ENCODE measurements at places on chromosomes 16 and 17.

GRCh38 chr16:4328782-4329775, 13.2 kb downstream of the GLIS2 start:
- no peak for DNase-seq

DNA sequence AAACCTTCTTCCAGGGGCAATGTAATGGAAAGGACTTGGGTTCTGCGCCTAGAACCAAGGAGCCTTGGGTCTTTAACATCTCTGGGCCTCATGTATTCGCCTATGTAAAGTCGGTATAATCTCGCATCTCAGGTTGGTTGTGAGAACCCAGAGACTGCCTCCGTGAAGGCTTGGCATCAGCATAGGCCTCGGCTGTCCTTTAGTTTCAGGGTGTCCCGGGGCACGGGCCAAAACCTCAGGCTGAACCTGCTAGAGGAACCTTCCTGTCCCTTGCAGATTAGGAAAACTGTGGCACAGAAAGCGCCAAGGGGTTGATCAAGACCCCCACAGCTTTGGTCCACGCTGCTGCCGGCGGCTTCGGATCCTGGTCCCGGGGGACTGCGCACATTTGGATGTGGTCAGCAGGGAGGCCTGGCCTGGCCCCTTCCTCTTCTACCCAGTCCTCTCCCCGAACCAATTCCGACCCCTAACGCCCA, 772 bp upstream of the PHAF1 start:
- DNase-seq = no peak

DNA sequence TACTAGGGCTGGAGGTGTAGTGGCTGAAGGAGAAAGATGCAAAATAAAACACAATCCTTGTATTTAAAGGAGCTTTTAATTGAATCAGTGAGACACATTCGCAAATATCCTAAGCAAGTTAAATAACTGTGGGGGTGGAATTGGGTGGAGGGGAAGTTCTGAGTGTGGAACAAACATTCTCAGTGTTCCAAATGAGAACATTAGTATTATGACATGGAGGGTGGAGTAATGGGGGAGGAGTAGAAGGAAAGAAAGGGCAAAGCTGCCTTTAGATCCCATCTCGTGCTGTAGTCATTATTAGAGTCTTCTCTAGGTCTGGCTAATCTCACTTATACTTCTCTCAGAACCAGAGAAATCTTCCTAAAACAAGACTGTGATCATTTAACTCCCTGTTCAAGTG, 169.7 kb downstream of the ANKFN1 start:
- DNase-seq = no peak

- peak; percentile 96 for DNase-seq
Observed at GRCh38 chr17:75619506-75620431, 13.5 kb upstream of the SMIM5 start.

Data from HuH-7 (cell line).